ENCODE measurements at places on chromosomes 12 and 14.

GRCh38 chr12:56935752-56936151 is 1.5 kb upstream of the SDR9C7 start:
- DNase-seq, result no peak

GRCh38 chr12:26705851-26706250 is 127.1 kb downstream of the ITPR2 start:
- DNase-seq, result no peak

GRCh38 chr14:23559010-23559925 is 3.2 kb downstream of the THTPA start:
- DNase-seq, result no peak

- no peak for DNase-seq
These were observed 296.4 kb downstream of the ADAMTS20 start for GRCh38 chr12:43255522-43256111.

- DNase-seq, result no peak
These were observed 9.9 kb downstream of the OAS2 start for GRCh38 chr12:112988224-112988623.

- DNase-seq, result no peak
These were observed 40.1 kb downstream of the WASHC3 start for GRCh38 chr12:102021540-102022246.

GRCh38 chr12:104469523-104469922 is 12.8 kb downstream of the CHST11 start:
- no peak for DNase-seq

DNA sequence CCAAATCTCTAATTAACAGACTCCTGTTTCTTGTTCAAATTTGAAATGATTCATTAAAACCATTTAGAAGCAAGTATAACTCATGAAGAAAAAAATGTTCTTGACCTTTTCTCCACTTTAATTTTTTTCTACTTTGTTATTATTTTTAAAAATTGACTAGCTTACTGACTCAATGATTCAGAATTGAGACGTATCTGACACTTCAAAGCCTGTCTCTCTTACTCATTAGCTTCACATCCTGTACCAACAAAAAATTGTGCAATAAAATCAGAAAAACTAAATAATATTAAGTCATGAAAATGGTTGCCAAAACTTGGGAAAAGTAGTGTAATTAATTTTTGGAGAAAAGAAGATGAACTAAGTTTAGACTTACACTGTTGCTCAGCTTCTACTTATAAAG is 331.2 kb downstream of the SLC16A7 start:
- no peak for DNase-seq

GRCh38 chr12:25655702-25656101 is 102.6 kb upstream of the LMNTD1 start:
- no peak for DNase-seq

- DNase-seq, result no peak
These were observed 125.3 kb downstream of the FBXL14 start for GRCh38 chr12:1469070-1469469.

DNA sequence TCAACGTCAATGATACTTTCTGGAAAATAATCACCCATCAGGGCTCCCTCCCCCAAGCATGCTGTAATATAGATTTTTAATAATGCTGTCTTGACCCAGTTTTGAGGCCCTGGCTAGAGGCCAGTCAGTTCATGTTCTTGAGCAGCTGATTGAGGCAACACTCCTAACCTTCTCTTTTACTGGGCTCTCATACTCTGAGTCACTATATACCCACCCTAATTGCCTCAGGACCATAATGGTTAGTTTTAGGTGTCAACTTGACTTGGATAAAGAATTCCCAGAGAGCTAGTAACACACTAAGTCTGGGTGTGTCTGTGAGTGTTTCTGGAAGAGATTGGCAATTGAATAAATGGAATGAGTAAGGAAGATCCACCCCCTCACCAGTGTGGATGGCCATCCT is 527.0 kb upstream of the ATP2B1 start:
- DNase-seq, result no peak

DNA sequence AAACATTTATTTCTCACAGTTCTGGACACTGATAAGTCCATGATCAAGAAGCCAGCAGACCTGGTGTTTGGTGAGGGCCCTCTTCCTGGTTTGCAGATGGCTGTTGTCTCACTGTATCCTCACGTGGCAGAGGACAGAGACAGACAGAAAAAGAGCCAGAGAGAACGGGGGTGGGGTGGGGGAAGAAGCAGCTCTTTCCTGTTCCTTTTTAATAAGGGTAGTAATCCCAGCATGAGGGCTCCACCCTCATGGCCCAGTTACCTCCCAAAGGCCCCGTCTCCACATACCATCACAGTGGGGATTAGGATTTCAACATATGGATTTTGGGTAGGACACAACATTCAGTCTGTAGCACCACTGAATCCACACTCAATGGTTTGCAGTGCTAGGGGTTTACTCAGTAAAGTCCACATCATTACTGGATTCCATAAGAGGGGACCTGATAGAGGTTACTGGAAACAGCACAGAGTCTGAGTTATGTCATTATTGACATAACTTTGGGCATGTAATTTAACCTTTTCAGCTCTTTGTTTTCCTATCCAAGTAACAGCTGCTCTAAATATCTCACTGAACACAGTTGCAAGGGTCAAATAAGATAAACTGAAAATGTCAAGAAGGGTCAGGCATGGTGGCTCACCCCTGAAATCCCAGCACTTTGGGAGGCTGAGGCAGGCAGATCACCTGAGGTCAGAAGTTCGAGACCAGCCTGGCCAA is 53.2 kb downstream of the RPAP3 start:
- no peak for DNase-seq

DNA sequence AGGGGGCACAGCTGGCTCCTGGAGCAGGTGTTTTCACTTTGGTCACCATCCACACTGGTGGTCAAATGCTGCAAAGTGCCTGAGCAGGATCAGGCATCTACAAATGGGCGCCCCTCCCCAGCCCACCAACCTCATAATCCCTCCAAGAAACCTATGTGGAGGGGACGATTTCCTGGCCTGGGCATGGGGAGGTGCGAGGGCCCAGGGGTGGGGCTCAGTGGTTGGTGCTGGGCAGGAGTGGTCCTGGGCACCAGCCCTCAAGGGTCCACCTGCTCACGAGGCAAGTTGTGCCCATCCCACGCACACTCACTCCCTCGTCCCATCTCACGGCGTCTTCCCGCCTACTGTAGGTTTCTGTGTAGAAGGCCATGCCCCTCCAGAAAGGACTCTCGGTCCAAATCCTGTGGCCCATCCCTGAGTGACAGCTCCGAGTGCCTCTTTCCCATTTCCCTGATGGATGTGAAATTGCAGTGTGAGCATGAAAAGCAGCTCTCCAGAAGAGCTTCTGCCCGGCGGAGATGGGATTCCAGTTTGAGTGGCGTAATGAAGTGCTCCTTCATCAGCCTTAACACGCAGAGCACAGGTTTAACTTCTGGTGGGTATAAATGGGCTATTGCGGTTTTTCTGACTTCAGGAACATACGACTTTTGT is 36.9 kb downstream of the SLC15A4 start:
- no peak for DNase-seq

- DNase-seq, result no peak
These were observed 27.6 kb upstream of the NOS1 start for GRCh38 chr12:117388951-117389446.

DNA sequence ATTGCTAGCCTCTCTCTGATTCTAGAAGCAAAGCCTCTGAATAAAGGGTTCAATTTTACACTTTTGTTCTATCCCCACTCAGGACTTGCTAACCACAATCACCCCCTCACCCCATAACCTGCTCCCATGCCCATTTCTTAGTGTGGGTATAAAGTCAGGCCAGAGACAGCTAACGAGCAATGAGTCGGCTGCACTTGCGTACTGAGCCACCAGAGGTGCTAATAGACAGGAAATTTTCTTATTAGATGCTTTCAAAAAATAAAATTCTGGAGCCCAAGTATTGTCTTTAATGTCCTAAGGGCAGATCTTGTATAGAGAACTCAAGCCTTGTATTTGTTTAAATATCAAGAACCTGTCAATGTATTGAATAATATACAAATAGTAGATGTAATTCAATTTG is 256.9 kb downstream of the SYT1 start:
- no peak for DNase-seq

- no peak for DNase-seq
These were observed 398.4 kb downstream of the DAD1 start for GRCh38 chr14:22190411-22191191.

GRCh38 chr12:118357257-118358007 is 15.3 kb downstream of the TAOK3 start:
- peak; percentile 40 for DNase-seq

DNA sequence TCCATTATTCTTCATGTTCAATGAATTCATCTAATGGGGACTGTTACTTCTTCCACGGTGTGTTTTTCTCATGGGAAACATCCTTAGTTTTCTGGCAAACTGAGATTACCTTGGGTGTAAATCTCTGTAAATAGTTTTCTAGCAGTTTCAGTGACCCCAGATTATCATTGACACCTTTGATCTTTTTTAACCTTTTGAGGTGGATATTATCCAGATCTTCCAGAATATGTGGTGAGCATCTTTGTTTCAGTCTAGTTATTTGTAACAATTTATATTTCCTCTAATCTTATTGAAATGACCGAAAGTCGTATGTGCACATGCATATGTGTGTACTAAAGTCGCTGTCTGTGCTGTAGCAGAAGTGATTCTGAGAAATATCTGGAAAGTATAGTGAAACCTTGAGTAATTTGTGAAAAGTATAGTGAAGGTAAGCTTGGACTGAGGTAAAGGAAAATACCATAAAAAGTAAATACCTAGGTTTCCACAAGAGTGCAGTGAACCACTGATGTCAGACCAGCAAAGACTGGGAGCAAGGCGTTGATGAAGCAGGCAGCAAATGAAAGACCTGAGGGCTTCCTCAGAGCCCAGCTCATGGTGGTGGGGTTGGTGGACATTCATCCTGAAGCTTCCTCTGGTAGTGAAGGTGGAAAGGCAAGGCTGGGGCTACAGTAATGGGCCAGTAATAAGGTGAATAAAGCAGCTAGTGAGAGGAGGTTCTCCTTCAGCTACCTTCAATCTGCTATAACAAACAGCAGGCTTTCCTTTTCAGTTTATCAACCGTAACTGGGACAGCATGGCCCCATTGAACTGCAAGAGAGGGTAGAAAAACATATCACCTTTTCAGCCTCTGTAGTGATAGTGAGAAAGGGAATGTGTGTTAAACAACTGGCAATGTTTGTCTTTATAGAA is 480.2 kb upstream of the FBXO33 start:
- DNase-seq, result no peak

DNA sequence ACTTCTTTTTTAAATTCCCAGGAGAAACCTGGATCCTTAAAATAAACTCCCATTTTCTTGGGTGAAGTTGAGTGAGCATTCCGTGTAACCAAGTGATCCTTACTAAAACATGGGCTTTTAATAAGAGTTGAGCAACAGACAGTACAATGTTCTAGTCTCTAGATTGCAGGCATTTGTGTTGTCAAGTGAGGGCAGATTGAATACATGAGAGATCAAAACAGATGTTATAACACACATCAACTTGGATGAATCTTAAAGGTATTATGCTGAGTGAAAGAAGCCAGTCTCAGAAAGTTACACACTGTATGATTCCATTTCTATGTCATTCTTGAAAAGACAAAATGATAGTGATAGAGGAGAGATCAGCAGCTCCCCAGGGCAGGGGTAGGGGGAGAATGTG is 213.9 kb upstream of the CCDC196 start:
- no peak for DNase-seq

GRCh38 chr14:80428171-80428570 is 216.9 kb upstream of the DIO2 start:
- DNase-seq, result no peak

DNA sequence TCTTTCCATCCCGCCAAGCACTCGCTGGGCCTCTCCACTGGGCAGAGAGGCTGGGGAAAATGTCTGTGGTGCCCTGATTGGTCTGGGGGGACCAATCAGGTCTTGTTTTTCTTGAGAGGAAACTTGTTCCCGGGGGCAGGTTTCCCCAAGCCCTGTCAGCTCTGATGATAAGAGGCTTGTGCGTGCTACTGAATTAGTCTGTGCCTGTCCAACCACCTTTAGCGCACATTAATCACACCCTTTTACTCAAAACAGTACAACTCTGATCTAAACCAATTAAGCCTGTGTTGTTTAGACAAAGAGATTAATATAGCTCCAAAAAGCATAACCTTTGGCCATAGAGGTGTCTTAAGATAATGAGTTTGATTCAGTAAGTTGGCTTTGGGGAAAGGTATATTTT is 580.4 kb downstream of the VRK1 start:
- no peak for DNase-seq

DNA sequence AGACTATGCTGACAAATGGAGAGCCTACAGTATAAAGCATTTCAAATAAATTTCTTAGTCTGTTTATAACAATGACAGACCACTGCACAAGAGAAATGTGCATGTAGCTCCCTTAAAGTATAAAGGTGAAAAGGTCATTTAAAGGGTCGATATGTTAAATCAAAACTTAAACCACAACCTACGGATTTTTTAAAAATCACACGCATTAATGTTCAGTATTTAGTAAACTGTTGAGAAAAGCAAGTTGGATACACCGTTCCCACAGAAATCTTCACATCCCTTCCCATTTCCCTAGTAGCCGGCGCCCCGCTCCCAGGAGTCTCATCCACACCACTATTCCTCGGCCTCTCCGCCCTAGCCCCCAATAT is 614 bp downstream of the FKBP3 start:
- DNase-seq, result no peak

GRCh38 chr12:50842637-50843493 is at the start of gene TMPRSS12:
TSS of gene TMPRSS12 (plus strand) at chr12:50842926. CDS start at chr12:50842965, 39 bp downstream.
- DNase-seq, result no peak

DNA sequence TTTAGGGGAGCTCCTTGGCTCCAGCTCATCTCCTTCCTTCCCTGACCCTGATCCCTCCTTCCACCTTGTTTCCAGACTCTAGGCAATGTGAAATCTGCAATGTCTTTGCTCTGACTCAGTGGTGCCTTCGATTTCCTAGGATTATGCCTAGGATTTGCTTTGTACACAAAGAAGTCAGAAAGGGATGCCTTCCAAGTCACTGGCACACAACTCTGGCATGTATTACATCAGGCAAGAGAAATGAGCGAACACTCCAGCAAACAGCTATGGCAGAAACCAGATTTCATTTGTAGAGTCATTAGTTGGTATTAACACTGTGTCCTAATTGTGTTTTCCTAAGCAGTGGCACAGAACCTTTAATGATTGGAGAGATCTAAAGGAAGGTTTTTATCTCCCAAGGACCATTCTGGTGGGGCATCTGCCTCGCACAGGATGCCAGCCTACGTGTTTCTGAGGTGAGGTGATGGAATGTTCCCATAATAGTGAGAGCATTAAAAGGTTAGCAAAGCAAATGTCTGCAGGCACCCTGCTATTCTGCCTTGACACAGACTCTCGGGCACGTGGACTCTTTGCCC is 84.9 kb downstream of the WSCD2 start:
- DNase-seq, result no peak

- no peak for DNase-seq
These were observed 18.1 kb upstream of the SGPP1 start for GRCh38 chr14:63745858-63746425.

GRCh38 chr12:54173066-54173726 is 15.6 kb downstream of the SMUG1 start:
- DNase-seq, result no peak

- no peak for DNase-seq
These were observed 39.8 kb downstream of the BAZ2A start for GRCh38 chr12:56590237-56590830.

Data from skin of body (tissue), 3 donors.